ENCODE measurements at places on chromosomes 5 and 9. TPM values are rescaled to one million over a fixed set of nuclear protein-coding genes. Genes with fewer than 3 reads are reported as not detected.

Gene DMRT3
- not detected for total RNA-seq

Gene DEPDC1B
- total RNA-seq: 14.6 TPM

Gene MSMP
- total RNA-seq: not detected

Gene FBP2
- total RNA-seq: not detected

Gene SLC34A1
- total RNA-seq: not detected

Gene CER1
- not detected for total RNA-seq

Gene CCL27
- not detected for total RNA-seq

Gene ABCA2
- total RNA-seq: 27.7 TPM

Gene TXNDC8
- not detected for total RNA-seq

Gene CATSPER3
- total RNA-seq: 0.42 TPM

Gene MAT2B
- 44.6 TPM for total RNA-seq

Gene ZBTB6
- 6.3 TPM for total RNA-seq

Gene CEL
- total RNA-seq: 0.58 TPM

Gene FYB1
- 9.4 TPM for total RNA-seq
